Right ventricle myocardium inferior (tissue), 1 donor: ENCODE measurements at places on chromosomes 12 and 14. TPM values are rescaled to one million over a fixed set of nuclear protein-coding genes. Genes with fewer than 3 reads are reported as not detected.

DNA sequence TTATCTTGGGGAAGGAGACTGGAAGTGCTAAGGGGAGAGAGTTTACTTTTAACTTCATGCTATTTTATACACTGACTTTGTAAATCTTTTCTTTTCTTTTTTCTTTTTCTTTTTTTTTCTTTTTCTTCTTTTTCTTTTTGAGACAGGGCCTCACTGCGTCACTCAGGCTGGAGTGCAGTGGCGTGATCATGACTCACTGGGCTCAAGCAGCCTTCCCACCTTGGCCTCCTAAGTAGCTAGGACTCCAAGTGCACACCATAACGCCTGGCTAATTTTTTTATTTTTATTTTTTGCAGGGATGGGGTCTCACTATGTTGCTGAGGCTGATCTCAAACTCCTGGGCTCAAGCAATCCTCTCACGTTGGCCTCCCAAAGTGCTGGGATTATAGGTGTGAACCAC lies 294.6 kb upstream of the PRICKLE1 start:
- no peak for DNase-seq

- no peak for DNase-seq
Observed at GRCh38 chr12:122688291-122688690, 14.9 kb downstream of the HCAR2 start.

CRACR2A gene
- total RNA-seq, result 4.5 TPM

GRCh38 chr12:12642916-12643315 lies 31.2 kb downstream of the CREBL2 start:
- no peak for DNase-seq

- DNase-seq, result no peak
Observed at GRCh38 chr12:78146365-78146772, 315.7 kb downstream of the NAV3 start.

GRCh38 chr12:71354871-71355270 lies 84.7 kb upstream of the LGR5 start:
- DNase-seq, result no peak

GRCh38 chr12:52018433-52019112 lies 11.8 kb downstream of the TAMALIN start:
- peak; percentile 27 for DNase-seq

CABP1 gene
- total RNA-seq, result 5.5 TPM

FOXG1 gene
- not detected for total RNA-seq

SLCO1B1 gene
- total RNA-seq, result not detected

NTS gene
- not detected for total RNA-seq

GRCh38 chr14:54173802-54174201 lies 217.2 kb upstream of the BMP4 start:
- DNase-seq, result no peak

DNA sequence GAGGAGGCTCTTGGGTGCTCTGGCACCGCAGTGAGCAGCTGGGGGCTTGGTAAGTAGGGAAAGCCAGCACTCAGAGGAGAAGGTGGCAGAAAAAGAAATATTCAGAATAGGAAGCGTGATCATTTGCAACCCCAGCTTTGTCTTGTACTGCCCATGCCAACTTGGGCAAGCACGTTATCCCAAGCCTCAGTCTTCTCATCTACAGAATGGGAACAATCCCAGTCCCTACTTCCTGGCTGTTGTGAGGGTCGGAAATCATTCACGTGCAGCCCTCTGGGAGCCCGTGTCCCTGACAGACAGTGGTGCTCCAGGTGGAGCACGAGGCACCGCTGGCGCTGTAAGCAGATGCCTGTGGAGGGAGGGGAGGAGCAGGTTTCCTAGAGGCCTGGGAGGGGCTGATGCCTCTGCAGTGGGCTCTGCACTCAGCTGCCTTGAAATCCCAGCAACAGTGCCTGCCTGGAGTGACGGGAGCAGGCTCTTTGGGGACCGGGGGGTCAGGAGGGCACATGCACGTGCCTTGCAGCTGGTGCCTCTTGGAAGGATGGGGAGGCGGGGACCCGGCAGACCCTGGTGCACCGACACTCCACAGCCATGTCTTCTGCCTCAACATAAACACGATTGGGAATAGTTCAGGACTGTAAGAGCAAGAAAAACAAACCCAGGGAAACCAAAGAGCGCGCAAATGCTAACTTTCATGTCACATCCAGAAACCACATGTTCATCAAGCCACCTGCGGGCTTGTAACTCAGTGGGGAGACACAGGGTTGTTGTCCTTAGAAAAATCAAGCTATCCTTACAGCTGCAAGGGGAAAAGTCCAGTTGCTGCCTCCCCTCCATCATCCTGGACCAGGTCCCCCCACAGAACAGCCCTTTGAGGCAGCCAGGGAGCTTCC lies 86.5 kb upstream of the DIO3 start:
- DNase-seq, result no peak

DHRS2 gene
- not detected for total RNA-seq

DNA sequence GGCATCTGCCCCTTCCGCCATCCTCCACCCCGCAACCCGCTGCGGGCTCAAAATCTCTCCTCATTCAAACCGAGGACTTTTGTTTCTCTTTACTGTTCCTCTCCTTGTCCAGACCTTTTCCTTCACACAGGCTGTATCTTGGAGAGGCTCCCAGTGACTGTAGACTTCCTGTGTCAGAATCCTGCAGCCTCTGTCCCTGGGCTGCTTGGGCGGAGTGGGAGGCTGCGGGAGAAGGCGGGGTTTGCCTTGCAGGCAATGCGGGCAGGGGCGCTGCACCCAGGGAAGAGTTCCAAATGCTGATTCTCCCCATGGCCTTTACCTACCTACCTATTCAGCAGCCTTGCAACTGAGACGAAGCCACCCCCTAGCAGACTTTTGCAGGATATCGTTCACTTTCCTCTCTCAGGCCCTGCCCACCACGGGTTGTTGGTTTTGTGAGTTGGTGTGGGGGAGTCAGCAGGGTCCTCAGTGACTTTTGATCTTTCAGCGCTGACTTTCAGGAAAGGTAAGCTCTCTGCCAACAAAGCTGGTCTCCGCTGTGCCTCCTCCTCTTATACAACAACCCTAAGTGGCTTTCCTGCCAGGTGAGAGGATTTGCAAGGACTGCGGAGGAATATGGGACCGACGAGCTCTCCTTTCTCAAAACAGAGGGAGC lies 79.0 kb upstream of the KCNA1 start:
- no peak for DNase-seq

KRT1 gene
- not detected for total RNA-seq

DNA sequence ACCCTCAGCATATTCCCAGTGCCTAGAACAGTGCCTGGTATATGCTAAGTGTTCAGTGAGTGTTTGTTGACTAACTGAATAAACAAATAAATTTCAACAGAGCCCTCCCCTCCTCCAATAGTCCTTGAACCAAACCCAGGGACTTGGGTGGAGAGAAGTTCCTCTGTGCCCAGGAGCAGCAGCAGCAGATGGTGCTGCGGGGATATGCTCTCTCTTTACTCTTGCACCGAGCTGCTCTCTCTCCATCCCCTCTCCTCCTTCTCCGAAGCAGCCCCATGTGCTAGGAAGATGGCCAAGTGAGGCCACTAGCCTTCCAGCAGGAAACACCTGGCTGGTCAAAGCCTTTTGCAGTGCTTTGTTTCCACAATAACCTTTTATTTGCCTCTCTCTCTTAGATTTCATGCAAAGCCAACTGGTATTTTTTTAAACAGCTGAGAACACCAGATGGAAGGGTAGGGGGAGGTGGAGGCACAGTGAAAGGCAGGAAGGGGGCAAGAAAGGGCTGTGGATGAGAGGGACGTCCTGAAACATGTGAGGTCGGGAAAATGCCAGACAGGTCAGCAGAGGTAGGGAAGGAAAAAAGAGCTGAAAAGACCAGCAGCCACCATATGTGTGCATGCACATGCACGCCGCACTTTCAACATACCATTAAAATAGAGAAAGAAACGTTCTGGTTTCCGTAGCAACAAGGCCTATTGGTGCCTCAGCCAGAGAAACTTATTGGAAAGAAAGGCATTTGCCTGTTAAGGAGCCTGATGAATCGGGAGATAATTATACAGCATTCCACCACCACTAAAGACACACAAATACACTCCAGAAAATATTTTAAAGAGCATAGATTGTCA lies 78.9 kb downstream of the EMP1 start:
- no peak for DNase-seq

GRCh38 chr14:95536036-95536593 lies 1.3 kb downstream of the GLRX5 start:
- DNase-seq, result no peak

DNA sequence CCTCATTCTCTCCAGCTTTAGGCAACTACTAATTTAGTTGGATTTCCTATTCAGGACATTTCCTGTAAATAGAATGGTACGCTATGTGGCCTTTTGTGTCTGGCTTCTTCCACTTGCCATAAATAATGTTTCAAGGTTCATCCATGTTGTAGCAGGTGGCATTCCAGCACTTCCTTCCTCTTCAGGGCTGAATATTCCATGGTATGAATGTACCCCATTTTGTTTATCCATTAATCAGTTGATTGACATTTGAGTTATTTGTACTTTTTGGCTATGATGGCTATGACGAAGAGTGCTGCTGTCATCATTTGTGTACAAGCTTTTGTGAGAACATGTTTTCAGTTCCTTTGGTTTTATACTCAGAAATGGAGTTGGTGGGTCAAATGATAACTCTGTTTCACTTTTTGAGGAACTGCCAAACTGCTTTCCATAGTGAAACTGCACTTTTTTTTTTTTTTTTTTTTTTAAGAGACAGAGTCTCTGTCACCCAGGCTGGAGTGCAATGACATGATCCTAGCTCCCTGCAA lies 6.5 kb upstream of the CDK2AP1 start:
- DNase-seq, result no peak

GRCh38 chr12:52189376-52190174 lies 2.2 kb downstream of the KRT80 start:
- DNase-seq, result no peak

- DNase-seq, result no peak
Observed at GRCh38 chr14:51310505-51310944, 70.5 kb downstream of the TMX1 start.

- DNase-seq, result no peak
Observed at GRCh38 chr12:45509187-45509586, 220.3 kb upstream of the ARID2 start.

DNA sequence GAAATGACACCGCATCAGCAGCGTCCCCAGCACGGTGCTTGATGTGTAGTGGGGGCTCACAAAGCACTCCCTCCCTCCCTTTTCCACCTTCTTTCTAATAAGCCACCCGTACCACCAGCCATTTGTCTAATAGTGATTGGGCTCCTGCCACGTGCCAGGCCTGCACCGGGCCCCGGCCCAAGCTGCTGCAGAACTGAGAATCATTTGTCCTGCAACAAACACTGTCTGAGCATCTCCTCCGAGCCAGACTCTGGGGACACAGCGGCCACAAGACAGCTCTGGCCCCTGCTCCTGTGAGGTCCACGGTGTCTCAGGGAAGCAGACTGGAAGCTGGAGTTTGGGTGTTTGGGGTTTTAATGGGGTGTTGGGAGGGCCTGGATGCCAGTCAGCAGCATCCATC lies 43.9 kb downstream of the MVK start:
- no peak for DNase-seq

GRCh38 chr12:25433581-25434325 lies 119.3 kb downstream of the LMNTD1 start:
- no peak for DNase-seq

DNA sequence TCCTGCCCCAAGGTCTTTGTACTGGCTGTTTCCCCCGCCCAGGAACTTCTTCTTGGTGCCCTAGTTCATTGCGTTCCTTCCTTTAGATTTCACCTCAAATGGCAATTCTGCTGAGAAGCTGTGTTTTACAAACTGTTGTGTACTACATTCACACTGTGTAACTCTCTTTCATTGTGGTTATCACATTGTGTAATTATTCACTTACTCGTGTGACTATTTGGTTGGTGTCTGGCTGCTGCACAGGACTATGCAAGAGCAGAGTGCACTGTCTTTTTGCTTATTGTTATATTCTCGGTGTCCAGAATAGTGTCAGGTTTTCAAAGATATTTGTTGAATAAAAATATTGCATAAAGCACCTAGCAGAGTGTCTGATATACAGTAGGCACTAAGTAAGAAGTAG lies 177.2 kb upstream of the PRICKLE1 start:
- no peak for DNase-seq

GRCh38 chr14:80350707-80351106 lies 139.4 kb upstream of the DIO2 start:
- no peak for DNase-seq

GRCh38 chr12:11578461-11578993 lies 70.9 kb upstream of the ETV6 start:
- DNase-seq, result no peak

OTOGL gene
- 0.38 TPM for total RNA-seq

DNA sequence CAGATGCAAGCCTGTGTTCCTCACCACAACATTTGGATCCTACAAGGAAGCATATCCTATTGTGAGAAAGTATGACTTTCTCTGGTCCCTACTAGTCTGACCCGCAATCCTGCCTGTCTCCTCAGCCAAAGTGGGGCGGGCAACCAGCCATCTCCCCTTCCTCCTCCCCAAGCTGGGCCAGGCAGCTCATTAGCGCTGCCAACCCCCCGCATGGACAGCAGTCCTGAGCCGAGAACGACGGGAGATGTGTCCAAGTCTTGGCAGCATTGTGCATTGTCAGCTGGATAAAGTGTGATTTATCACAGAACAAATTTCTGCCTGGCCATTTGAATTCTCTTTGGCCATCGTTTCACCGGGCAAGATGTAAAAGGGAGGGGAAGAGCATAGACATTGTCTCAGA lies 139.4 kb downstream of the SLC15A4 start:
- no peak for DNase-seq

DNA sequence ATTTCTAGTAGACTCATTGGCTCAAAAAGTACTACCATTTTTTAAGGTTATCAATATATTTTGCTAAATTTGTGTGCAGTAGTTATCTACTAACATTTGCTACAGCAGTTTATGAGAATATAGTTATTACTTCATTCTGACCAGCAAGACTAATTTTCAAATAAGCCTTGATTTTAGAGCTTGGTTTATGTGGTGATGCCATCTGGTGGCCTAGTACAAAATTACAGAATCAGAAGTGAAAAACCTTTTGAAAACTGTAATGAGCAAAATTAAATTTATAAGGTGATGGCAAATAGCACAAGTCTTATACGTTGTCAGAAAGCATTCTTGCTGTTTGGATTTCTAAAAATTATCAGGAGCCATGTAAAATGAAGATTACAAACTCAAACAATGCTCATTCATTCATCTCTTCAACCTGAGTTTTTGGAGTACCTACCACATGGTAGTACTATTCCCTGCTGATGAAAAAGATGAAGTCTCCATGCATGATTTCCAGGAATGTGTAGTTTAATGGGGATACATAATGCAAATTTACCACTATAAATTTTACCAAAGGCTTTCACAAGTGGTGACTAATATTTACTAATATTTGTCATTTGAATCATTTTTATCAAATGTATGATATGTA lies 51.0 kb downstream of the MAGOHB start:
- DNase-seq, result no peak

DNA sequence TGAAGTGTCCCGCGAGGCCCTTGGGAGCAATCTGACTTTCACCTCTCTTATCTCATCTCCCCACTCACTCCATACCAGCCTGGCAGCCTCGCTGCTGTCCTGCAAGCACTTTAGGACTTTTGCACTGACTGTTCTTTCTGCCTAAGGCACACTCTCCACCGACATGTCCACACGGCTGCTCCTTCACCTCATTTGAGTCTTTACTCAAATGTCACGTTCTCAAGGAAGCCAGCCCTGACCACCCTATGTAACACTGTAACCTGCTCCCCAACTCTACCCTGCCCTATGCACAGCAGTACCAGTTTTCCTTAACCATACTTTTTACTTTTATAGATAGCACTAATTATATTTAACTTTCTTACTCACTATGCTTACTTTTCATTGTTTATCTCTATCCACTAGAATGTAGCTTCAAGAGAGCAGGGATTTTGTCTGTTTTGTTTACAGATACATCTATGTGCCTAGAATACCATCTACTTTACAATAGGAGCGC lies 32.0 kb downstream of the PRKD1 start:
- no peak for DNase-seq
